Skeletal muscle cell (primary cell): ENCODE measurements at places on chromosomes 6 and 20.

- DNase-seq: no peak
These were observed 97.5 kb downstream of the PFDN4 start for GRCh38 chr20:54305421-54305820.

DNA sequence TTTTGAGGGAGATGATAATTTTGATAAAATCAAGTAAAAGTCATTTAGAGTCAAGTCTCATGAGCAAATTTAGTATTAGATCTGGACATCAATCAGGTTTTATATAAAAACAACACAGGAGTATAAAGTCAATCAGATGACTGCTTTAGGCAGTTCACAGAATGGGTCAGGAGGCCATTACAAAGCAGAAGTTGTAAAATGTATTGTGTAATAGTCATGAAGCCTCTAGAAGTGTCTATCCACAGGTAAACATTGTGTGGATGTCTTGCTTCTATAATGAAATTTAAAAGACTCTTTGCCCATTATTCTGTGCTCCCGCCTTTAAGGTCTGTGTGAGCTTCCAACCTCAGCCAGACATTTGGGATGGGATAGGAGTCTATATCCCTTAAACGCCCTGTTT, 28.8 kb downstream of the MAP7 start:
- no peak for DNase-seq

GRCh38 chr20:44253528-44253927, 6.4 kb downstream of the GDAP1L1 start:
- no peak for DNase-seq

DNA sequence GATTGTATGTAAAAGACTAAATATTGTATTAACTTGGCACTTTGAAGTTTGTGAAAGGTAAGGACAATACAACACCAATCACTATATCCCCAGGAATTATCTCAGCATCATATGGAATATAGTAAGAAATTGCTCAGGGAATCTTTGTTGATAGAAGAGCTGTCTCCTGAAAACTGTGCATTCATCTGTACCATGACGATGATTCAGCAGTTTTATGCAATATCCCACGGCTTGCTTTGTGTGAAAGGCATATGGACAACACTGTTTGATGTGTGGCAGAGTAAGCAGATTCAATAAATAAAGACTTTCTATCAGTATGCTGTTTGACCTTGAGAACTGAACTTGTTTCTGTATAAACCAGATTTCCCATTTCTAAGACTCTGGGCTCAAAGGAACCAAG, 147.5 kb upstream of the PLN start:
- peak; percentile 17 for DNase-seq

DNA sequence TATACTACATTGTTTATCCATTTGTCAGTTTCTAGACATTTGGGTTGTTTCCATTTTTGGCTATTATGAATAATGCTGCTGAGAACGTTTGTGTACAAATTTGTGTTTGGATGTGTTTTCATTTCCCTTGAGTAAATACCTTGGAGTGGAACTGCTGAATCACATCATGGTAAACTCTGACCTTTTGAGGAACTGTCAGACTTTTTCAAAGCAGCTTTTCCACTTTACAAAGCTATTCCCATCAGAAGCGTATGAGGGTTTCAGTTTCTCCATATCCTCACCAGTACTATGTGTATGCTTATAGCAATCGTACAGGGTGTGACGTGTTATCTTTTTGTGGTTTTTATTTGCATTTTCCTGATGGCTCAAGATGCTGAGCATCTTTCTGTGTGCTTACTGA, 103.7 kb downstream of the MYO6 start:
- DNase-seq: no peak

- no peak for DNase-seq
These were observed 395.4 kb downstream of the ARHGAP18 start for GRCh38 chr6:129314575-129314974.

DNA sequence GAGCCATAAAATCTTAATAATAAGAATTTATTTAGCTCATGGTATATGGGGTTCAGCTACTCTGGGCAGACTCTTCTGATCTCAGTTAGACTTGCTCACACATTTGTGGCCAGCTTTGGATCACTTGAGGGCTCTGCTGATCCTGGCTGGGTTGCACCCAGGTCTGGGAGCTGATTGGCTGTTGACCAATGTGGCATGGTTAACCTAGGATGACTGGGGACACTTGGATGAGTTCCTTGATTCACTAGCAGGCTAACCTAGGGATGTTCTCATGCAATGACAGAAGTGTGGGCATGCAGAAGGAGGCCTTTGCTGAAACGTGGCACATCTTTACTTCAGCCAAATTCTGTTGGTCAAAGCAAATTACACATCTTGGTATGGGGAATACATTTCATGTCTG, 569.5 kb downstream of the UTRN start:
- DNase-seq: no peak

- no peak for DNase-seq
These were observed 70.2 kb upstream of the SLC22A1 start for GRCh38 chr6:160051390-160051789.

DNA sequence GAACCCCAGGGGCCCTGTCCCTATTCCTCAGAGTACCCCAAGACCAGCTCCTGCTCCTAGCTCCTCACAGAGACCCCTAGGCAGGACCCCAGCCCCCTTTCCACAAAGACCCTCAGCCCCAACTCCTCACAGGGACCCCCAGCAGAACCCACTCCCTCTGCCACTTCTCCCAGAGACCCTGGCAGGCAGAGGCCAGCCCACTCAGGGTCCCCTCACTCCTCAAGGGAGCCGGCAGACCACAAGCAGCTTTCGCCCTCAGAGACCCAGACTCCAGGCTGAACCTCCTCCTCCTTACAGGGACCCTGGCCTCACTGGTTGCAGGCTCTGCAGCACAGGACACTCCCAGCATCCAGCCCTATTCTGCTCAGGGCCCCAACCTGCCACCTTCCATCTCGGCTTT, 575 bp downstream of the SLC44A4 start:
- no peak for DNase-seq

GRCh38 chr6:43150051-43150751, 20.9 kb upstream of the SRF start:
- no peak for DNase-seq

DNA sequence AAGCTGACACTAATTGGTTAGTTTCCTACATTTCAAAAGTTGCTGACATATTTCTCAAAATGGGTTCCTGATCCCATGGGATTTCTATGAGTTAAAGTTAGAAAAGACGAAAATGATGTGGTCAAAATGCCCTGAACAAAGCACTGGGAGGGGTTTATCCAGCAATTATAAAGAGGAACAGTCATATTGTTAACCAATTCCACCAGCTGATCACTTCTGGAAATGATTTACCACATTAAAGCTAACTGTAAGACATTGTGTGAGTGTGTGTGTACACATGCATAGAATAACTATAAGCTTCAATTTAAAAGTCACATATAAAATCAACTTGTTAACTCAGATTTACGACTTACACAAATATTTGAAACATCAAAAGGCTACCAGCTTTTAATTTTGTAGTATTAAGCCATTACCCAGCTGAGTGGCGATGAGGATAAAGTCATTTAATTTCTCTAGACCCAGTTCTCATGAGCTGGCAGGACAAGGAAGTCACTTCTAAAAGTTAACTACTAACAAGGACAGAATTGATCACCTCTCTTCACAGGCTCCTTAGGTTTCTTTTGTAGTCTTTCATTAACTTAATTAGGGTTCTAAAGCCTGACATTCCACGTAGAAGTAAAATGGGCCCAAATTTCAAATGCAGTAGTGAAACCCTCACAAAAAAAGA, 40.4 kb downstream of the MAN1A1 start:
- DNase-seq: no peak

- no peak for DNase-seq
These were observed 25.4 kb downstream of the SEC63 start for GRCh38 chr6:107932580-107932979.

- no peak for DNase-seq
These were observed 254.8 kb downstream of the FOXC1 start for GRCh38 chr6:1864496-1864895.

GRCh38 chr6:25172819-25173218, 106.4 kb upstream of the CARMIL1 start:
- peak; percentile 93 for DNase-seq

- DNase-seq: no peak
These were observed 378.2 kb upstream of the SULF2 start for GRCh38 chr20:48163505-48163904.

- no peak for DNase-seq
These were observed 918 bp downstream of the EIF6 start for GRCh38 chr20:35283441-35284266.

DNA sequence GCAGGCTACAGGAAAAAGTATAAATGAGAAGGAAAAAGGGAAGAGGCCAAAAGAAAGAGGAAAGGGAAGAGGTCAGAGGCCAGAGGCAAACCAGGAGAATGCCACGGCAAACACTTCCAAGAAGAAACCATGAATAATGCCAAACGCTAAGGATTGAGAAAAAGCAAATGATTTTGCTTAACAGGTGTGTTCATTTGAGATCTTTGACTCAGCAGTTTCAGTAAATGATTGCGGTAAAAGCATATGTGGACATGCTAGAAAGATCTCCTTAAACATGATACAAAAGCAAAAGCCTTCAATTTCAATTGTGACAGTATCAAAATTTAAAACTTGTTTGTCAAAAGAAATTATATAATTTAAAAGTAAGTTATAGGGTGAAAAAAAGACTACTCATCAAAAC, 70.6 kb downstream of the UBE3D start:
- no peak for DNase-seq

- DNase-seq: no peak
These were observed 296.9 kb downstream of the FOXC1 start for GRCh38 chr6:1906609-1907008.

GRCh38 chr6:139373928-139374356, 506 bp downstream of the CITED2 start:
- no peak for DNase-seq

GRCh38 chr6:132140189-132140588, 189.0 kb upstream of the CCN2 start:
- no peak for DNase-seq
